ENCODE measurements at places on chromosomes 4 and X.

DNA sequence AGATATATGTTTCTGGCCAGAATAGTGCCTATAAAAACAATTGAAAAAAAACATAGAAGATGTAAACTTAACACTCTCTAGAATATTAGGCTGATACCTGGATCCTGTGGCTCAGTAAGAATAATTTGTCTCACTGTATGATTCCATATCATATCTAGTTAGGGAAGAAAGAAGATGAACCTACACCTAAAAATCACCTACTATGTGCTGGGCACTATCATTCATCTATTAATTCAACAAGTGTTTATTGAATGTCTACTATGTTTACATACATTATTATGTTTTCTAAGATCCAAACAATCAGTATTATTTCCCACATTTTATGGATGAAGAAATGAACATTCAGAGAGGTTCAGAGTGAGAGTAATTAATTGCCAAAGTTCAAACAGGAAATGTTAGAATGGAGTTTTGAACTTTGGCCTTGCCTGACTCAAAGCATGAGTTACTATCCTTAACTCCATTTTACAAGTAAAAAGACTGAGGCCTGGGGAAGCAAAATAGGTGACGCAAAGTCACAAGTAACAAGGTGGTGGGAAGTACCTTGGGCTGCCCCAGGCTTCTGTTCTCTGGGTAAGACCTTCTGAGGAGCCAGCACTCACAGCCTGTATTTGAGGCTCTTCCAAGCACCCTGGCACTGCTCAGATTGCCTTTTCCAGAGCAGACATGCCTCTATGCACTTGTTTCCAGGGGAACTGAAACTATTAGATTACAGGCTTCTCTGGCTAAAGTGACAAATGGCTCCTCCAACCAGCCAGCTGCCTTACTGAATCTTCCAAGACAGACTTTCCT, 111.1 kb upstream of the ACSL4 start:
- peaks cover 4% of the 10 kb centered on the region for H3K4me1 ChIP-seq
- H3K27ac ChIP-seq, result no peak overlapping the region
- H3K4me3 ChIP-seq, result no peak overlapping the region
- no peaks in the 10 kb centered on the region for H3K27me3 ChIP-seq
- DNase-seq, result no peak

DNA sequence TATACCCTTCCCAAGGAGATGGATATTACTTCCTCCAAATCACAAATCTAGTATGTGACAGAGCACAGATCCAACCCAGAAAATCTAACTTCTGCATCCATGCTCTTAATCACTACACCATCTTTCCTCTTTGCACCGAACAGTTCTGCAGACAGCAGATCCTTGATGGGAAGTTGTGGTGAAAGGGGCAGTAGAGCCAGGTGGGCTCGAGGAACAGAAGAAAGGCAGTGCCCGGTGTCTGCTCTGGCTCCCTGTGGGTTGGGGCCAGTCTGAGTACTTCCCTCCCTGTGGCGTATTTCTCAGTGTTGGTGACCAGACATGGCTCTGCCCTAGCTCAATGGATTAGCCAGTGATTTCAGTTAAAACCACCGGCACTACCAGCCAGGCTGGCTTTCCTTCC, 15.3 kb downstream of the HOPX start:
- no peak overlapping the region for H3K4me3 ChIP-seq
- H3K36me3 ChIP-seq, result no peaks in the 10 kb centered on the region
- H3K4me1 ChIP-seq, result no peaks in the 10 kb centered on the region
- H3K27ac ChIP-seq, result peak overlapping the region; percentile 67
- DNase-seq, result no peak
- H3K27me3 ChIP-seq, result no peaks in the 10 kb centered on the region

DNA sequence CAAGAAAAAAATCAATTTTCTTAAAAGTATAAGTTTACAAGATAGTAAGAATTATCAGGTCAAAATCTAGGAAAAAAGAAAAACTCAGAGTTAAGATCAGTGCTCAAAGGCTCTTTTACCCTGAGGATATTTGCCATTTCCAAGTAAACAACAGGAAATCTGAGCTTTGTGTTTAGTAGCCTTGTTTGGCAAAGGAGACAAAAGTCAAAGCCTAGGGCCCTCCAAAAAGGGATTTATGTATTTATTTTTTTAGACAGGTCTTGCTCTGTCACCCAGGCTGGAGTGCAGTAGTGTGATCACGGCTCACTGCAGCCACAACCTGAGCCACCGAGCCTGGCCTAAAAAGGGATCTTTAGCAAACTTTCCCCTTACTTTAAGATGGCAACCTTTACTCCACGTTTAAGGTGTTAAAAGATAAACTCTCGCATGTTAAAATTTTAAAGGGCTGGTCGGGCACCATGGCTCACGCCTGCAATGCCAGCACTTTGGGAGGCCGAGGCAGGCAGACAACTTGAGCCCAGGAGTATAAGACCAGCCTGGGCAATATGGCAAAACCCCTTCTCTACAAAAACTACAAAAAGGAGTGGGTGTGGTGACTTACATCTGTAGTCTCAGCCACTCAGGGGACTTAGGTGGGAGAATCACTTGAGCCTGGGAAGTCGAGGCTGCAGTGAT, 21.3 kb upstream of the OPHN1 start:
- no peaks in the 10 kb centered on the region for H3K27me3 ChIP-seq
- no peak overlapping the region for H3K27ac ChIP-seq
- H3K4me3 ChIP-seq, result no peak overlapping the region
- H3K36me3 ChIP-seq, result no peaks in the 10 kb centered on the region
- DNase-seq, result no peak
- no peaks in the 10 kb centered on the region for H3K4me1 ChIP-seq

DNA sequence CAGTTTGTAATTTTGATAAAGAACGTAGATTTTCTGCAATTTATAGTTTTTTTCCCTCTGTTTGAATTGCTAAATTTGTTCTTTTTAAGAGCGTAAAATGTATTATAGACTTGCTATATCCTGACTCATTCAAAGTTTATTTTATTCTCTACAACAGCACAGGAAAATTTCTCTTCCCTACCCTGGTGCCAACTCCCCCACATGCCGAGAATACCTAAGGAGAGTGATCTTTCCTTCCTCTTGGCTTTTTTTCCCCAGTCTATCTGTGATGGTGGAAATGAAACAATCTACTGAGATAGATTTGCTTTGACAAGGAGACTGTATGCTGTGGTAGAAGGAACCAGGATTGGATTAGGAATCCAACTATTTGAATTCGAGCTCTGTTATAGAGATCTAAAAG, 271.6 kb downstream of the TLL1 start:
- peaks cover under 1% of the 10 kb centered on the region for H3K36me3 ChIP-seq
- H3K27ac ChIP-seq, result no peak overlapping the region
- no peaks in the 10 kb centered on the region for H3K4me1 ChIP-seq
- H3K4me3 ChIP-seq, result no peak overlapping the region

DNA sequence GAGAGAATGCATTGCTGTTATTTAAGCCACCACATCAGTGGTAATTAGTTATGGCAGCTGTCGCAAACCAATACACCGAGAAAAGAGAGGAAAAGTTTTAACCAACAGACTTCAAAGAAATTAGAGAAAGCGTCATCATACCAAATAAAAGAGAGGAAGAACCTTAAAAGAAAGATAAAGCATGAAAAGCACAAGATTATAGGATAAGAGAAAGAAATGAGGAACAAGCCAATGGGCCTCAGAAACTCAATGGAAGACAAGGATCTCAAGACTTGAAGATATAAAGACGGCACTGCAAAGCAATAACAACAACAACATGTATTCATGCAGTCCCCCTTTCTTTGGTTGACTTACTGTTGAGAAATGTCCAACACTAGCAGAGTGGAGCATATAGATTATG, 22.8 kb upstream of the ASMTL start:
- DNase-seq, result no peak
- no peak overlapping the region for H3K4me3 ChIP-seq
- H3K4me1 ChIP-seq, result peaks cover 87% of the 10 kb centered on the region
- peak overlapping the region; percentile 98 for H3K27ac ChIP-seq
- H3K36me3 ChIP-seq, result peaks cover 66% of the 10 kb centered on the region

DNA sequence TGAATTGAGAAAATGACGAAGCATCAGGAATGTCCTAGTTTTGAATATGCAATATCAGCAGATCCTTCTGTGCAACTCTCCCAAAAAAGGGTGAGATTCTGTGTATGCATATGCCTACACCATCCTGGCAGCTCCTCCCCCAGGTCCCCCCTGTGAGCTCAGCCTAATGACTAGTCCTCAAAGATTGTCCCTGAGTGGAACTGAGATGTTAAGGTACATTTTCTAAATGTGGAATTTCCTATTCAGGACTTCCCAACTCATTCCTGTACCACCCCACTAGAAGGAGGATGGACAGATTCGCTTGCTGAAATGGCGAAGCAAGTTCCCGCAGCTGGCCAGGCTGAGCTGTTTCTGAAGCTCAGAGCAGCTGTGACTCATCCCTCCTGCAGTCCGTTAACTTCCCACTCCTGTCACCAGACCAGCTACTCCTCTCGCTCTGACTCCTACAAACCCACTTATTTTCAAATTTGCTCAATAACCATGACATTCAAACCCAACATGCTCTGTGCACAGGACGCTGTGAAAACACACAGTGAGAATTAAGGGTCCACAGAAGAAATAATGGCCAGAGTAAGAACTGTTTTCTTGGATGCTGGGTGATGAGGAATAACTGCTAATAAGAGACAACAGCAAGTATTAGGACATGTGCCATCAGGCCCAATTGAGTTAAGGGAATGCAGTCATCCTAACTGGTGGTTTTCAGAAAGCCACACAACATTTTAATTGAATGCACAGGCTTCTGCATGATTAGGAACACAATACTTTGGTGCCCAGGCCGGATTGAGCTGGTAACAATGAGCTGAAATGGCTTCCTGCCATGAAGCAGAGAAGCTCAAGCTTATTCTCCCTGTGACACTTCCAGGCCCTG, 40.0 kb upstream of the IRF2 start:
- H3K36me3 ChIP-seq, result no peaks in the 10 kb centered on the region
- H3K4me3 ChIP-seq, result peak overlapping the region; percentile 43
- no peaks in the 10 kb centered on the region for H3K27me3 ChIP-seq
- H3K27ac ChIP-seq, result peak overlapping the region; percentile 87
- peaks cover 10% of the 10 kb centered on the region for H3K4me1 ChIP-seq

- no peak for DNase-seq
- H3K4me1 ChIP-seq, result no peaks in the 10 kb centered on the region
- H3K4me3 ChIP-seq, result no peak overlapping the region
- peaks cover 11% of the 10 kb centered on the region for H3K27me3 ChIP-seq
Measured at GRCh38 chr4:174697202-174697601, 131.8 kb downstream of the GLRA3 start.

DNA sequence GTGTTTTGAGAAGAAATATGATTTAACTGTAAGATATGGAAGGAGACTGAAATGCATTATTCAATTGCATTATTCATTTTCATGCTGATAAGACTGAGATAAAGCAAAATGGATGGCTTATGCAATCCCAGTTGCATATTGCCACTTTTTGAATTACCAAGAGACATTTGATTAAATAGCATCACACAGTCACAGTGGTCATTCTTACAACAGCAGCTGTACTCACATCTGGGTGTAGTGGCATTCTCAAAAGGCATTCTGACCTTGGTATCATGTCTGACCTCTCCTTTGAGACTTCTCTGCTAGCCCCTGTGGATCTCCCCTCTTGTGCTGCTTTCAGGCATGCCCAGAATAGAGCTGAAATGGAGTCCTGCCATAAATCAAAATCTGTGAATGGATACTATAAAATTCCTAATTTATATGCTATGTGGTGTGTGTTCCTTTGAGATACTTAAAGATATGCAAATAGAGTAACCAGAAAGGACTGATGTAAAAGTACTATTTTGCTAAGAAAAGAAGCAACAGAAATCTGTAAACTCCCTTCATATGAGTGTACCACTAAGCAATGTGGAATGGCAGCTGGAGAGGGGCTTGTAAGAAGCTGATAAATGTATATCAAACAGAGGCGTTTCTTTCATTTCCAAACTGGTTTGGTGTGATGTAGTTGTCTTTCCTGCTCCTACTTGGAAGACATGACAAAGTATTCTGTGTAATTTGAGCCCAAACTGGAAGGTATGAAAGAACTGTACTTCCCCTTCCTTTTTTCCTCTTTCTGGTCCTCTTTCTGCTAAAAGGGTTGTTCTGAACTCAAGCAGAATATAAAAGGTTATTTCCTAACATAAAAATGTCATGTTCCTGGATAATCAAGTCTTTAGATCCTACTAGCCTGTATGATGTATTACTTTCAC, 25.4 kb upstream of the METAP1 start:
- no peaks in the 10 kb centered on the region for H3K4me1 ChIP-seq
- H3K4me3 ChIP-seq, result no peak overlapping the region
- DNase-seq, result no peak
- no peak overlapping the region for H3K27ac ChIP-seq
- H3K27me3 ChIP-seq, result peaks cover 23% of the 10 kb centered on the region
- peaks cover 4% of the 10 kb centered on the region for H3K36me3 ChIP-seq

DNA sequence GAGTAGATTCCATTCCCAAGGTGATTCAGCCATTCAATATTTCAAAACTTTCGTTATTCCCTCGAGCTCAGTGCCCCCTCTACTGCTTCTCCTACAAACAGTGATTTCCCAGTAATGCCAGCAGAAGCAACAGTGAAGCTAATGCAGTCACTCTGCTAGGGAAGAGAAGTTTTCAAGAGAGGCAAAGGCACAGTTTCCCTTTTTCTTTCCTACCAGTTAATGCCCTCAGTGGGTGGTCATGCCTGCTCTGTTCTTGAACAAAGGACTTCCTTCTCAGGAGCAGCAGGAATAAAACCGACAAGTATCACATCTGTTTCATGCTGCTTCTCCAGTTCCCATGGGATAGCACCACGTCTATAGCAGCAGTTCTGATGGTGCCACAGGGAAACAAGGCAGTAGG, 317.2 kb downstream of the TENM3 start:
- no peaks in the 10 kb centered on the region for H3K36me3 ChIP-seq
- H3K27ac ChIP-seq, result no peak overlapping the region
- no peak for DNase-seq
- H3K4me3 ChIP-seq, result no peak overlapping the region
- no peaks in the 10 kb centered on the region for H3K4me1 ChIP-seq
